ENCODE measurements at places on chromosomes 1 and 21.

DNA sequence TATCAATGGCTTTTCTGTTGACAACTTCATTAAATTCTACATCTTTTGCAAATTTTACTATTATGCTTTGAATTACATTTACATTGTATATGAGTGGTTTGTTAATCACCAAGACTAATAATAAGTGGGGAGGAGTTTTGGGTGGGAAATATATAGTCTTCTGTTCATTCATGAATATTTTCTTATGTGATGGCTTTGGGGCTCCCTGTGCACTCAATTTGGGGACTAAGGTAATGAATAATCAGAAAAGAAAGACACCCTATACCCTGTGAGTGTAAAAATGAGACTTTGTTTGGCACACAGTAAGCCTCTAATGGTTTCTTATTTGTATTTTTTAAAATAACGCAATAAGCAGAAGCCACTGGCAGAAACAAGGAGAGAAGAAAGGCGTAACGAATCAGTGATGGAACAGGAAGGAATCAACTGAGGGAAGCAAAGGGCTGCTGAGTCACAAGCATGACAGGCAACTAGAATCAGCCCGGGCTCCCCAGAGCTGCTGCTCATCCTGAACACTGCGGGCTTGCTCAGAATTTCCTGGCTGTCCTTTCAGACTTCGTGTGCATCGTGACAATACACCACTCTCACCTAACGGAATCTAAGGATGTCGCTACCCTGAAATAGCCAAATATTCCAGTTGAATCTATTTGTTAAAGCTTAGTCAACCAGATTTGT, 20.8 kb upstream of the RGS2 start:
- DNase-seq = no peak

GRCh38 chr21:36587388-36587787, 107.5 kb upstream of the CLDN14 start:
- DNase-seq = no peak

- no peak for DNase-seq
Observed at GRCh38 chr1:112743174-112744008, 28.3 kb upstream of the PPM1J start.

GRCh38 chr1:33709783-33710718, 153.8 kb upstream of the HMGB4 start:
- DNase-seq = peak; percentile 72

DNA sequence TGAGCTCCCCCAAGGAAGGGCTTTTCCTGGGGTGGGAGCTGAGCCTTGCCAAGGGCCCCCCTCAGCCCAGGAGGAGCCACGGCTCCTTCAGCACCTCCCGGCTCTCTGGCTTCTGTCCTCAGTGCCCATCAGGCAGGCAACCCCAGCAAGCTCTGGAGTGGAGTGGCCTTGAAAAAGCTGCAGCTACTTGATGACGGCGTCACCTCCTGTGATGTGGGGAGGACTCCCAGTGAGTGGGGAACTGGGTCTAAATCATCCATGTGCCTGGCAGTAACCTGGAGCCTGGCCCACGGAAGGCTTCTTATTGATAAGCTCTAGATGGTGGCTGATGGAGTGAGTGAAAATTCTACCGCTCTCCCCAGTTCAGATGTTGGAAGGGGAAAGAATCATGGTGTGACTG, 114.4 kb downstream of the TMEM53 start:
- no peak for DNase-seq

DNA sequence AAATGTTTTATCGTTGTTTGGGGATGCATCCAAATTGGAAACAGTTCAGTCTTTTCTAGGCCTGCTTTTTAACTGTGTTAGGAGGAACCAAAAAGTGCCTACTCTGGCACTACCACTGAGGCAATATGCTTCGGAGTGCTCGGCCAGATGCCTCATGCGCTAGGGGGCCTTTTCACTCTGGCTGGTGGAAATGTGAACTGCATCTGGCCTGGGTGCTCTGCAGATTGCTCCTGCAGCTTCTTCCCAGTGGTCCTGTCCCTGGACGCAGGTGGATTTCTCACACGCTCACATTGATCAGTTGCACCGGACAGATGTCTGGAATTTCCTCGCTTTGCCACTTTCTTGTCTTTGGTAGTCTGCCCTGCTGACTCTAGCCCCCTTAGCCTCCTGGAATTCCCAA, 330.2 kb upstream of the FMN2 start:
- DNase-seq = no peak

DNA sequence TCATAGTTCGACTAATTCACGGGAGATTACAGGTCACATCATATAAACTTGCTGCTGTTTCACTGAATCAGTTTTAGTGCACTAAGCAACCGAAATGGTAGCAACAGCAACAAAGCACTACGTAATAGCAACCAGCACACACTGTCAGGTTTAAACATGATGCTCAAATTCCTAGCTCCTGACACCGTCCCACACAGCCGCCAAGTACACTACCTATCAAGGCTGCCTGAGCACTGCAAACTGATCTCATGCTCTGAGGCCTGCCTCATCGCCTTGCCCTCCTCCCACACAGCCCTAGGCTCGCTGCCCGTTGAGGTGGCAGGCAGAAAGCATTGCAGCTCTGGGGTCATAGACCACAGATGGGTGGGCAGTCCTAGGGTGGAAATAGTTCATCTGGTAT, 12.4 kb downstream of the LAMC2 start:
- no peak for DNase-seq

DNA sequence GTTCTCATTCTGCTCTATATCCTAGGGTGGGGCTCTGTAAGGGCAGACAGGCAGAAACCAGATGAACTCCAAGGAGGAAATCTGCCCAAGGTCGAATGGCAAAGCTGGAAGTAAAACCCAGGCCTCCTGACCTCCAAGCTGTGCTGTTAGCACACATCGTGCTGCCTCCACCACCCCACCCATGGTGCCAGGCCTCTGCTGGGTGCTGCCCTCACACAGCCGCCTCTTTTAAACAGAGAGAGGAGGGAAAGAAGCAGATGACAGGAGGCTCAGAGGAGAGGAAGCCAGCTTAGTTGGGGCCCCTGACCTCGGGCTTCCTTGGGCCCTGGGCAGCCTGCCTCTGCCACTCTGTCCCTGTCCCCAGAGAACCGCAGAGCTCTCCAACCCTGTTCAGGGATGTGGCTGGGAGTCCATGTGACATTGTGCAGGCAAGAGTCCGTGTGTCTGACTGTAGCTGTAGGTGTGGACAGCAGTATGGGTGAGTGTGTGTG, 1.1 kb downstream of the SYNC start:
- DNase-seq = no peak

DNA sequence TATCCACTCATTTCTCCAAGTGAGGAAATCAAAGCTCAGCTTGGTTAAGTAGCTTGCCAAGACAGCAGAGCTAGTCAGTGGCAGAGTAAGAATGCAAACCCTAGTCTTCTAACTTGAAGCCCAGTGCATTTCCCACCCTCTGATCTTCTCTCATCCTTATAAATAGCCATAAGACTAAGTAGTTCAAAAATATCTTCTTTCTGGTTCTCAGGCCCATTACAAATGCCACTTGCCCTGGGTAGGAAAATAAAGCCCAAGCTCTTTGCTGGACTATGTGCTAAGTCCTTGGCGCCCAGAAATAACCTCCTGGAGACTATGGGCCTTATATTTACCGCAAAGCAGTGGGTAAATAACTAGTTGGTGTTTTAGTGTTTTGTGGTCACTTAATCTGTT, 505.8 kb downstream of the PLPP3 start:
- DNase-seq = no peak

GRCh38 chr1:205600085-205600484, 31.7 kb downstream of the ELK4 start:
- no peak for DNase-seq
